ENCODE measurements at places on chromosomes 2 and 18.

DNA sequence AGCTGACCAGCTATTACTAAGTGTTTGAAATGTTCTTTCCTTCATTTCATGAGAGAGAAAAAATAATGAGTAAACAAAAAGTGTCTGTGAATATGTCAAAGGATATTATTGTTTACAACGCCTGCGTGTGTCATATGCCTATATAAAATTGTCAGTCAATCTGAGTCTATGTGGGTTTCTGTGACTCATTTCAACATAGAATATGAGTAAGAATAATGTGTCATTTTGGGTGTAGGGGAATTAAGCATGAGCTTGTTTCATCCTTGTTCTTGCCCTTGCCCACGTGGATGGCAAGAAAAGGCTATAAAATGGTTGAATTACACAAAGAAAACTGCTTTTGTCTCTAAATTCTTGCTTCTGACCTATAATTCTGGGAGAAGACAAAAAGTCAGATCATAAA lies 466.0 kb downstream of the PTH2R start:
- DNase-seq, result no peak

- no peak for DNase-seq
Measured at GRCh38 chr2:5394223-5394622, 298.0 kb upstream of the SOX11 start.

DNA sequence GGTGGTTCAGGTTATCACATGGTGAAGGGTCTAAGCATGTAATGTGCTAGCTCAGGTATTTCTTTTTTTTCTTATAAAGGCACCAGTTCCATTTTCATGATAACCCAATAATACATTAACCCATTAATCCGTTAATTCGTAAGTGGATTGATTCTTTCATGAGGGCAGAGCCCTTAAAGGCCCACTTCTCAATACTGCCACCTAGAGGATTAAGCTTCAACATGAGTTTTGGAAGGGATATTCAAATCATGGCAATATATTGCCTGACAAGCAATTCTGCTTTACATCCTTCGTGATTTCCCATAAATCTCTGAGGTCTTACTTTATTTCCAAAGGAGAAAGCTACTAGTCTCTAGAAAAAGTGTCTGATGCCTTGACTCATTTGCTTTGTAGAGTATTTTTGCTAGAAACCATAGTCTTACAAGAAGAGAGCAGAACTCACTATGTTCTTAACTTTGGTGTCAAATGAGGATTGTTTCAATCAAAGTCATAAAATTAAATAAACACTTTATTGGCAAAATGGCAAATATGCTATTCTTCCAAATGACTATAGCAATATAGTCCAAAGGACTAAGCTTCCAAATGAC lies 271.3 kb downstream of the KCNS3 start:
- DNase-seq, result no peak

DNA sequence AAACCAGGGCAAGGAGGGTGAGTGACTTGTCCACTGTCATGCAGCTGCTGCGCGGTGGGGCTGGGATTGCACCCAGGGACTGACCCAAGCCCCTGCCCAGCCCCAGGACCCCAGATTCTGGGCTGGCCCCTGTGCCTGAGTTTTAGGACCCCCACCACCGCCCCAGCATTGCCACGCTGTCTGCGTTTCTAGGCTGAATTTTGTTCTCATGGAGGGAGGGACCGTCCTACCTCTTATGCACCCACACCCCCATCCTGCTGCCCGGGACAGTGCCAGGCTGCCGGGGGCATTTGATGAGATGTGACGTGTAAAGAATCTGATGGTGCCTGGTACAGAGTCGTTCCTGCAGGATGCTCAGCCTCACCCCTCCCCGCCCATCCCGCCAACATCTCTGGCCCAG lies 111.0 kb upstream of the ODC1 start:
- no peak for DNase-seq

DNA sequence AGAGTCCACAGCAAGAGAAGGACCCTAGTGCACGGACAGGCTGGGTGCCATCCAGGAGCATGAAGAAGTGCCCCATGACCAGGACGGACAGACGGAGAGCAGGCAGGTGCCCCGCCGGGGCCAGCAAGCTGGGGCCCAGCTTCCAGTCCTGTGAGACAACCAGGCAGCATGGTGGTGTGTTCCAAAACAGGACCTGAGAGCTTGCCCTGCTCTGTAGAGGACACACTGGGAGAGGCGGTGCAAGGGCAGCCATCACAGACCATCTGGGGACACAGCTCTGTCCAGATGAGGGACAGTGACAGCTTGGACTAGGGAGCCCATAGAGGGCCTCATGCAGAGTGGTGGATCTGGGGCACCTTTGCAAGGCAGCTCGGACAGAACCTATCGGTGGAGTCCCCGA lies 279.8 kb downstream of the EIPR1 start:
- no peak for DNase-seq

- no peak for DNase-seq
Measured at GRCh38 chr2:47438783-47439182, 35.8 kb downstream of the MSH2 start.

- no peak for DNase-seq
Measured at GRCh38 chr2:22690096-22690495, 694.9 kb upstream of the KLHL29 start.

DNA sequence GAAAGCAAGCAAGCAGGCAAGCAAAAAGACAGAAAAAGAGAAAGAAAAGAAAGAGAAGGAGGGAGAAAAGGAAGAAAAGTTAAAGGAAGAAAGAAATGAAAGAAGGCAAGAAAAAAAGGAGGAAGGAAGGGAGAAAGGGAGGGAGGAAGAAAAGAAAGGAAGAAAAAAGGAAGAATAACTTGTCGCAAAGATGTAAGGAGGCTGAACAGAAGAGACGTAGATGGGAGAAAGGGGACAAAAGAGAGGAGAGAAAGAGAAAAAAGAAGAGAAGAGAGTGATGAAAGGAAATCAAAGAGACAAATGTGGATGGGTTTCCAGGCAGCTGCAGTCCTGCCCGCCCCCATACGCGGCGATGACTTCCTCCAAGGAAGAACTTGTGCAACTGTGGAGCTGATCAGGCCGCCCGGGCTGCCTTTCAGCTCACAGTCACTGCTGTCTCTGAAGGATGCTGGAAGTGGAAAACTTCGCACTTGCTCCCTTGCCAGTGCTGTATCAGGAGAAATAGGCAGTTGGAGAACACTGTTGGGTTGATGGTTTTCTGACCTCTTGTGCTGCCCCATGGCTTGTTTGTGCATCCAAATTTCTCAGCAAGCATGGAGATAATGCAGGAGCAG lies 52.9 kb downstream of the TRIB2 start:
- no peak for DNase-seq

DNA sequence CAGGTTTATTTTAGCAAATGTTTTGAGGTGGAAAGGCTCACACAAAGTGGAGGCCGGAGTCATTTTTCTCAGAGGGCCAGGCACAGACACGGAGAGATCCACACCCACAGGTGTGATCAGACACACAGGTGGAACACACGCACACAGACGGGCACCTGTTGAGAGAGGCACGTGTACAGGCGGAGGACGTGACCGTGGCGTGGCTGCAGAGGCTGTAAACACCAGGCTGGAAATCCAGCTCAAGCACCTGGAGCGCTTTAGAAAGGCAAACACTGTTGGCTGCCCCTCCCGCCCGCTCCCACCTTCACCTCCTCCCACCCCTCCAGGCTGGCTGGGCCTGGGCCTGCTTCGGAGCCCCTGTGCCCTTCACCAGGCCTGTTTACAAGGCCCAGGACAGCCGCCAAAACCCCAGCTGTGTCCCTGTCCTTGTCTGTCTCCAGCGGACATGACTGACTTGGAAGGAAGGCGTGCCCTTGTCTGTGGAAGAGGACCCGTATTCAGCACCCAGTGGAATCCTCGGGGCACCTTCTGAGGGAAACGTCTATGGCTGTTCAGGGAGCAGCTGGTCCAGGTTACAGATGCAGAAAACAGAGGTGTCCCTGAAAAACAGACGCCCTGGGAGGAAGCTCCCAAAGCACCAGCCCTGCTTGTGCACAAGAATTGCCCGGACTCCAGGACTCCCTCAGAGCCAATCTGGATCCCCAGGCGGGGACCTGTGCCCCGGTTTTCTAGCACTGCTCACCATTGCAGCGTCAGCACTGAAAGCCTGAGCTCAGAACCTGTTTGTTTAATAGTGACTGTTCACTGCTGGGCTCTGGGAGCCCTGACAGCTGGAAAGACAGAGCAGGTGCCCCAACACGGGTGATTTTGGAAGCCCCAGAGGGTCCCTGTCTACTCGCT lies 134.3 kb upstream of the HAAO start:
- DNase-seq, result no peak

GRCh38 chr2:136324966-136325365 lies 207.0 kb upstream of the CXCR4 start:
- DNase-seq, result no peak

Data from WERI-Rb-1 (cell line).